Immature natural killer cell (primary cell): ENCODE measurements at places on chromosomes 11 and 22.

GRCh38 chr11:132174362-132175255, 804.2 kb downstream of the NTM start:
- no peak for DNase-seq

DNA sequence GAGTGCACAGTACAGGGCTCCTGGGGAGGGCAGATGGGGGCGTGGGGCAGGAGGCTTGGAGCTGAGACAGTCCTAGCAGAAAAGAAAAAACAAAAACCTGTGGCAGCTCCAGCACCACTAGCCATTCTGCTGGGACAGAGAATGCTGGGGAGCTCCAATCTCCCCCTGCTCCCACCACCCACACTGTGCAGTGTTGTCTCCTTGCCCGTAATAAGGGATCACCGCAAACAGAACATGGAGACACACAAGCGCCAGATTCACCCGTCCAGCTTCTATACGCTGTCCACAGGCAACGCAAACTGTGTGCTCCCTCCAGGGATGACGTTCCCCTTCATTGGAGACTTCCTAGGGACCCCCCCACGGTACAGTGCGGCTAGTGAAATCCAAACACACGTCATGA, 31.4 kb downstream of the OPCML start:
- DNase-seq = no peak

DNA sequence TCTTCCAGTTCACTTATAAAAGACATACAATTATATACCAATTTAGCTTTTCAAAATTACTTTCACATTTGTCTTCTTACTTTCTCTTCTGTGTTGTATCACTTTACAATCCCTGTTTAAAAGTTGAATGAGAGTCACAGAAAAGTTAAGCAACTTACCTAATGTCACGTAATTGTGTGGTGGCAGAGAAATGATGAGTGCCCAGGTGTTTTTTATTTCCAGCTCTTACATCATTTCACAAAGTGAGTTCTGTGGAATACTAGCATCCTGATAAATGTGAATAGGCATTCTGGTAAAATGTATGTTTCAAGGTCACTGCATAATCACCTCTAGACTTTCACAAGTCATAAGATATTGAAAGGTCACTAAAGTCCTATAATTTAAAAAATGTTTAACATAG, 133.0 kb upstream of the FIBIN start:
- no peak for DNase-seq

GRCh38 chr11:48109046-48109666, 107.5 kb upstream of the OR4B1 start:
- no peak for DNase-seq

DNA sequence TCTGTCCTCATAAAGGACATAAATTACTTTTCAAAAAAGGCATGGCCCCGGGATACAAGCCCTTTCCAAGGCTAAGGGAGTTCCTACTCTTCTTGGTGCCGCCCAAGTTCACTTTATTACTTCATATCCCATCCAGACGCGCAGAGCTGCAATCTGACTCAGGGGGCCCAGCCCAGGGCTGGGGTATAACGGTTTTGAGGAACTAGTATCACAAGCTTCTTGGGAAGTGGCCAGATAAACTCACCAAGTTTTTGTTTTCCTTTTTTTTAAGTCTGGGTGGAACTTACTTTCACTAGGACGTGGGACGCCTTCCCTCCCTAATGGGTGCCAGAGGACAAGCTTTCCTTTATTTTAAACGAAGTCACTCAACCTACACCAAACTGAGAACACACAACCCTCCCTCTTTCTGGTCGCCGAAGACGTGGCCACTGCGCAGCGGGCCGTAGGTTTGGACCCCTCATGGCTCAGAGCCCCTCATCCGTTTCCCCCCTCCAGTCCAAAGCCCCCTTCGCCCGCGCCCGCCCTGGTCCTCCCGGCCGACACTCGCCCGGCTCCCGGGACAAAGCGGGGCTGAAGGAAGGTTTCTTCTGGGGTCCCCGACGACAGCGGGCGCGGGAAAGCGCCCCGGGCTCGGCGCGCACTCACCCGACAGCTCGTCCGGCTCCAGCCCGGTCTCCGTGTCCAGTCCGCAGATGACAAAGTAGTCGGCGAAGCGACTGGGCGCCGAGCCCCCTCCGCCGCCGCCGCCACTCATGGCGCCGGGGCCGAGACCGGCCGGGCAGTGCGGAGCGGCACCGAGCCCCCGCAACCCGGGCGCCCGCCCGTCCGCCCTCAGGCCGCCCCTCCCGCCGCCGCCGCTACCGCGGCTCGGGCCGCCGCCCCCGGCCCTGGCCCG, 587 bp downstream of the DENND5A start:
- no peak for DNase-seq

DNA sequence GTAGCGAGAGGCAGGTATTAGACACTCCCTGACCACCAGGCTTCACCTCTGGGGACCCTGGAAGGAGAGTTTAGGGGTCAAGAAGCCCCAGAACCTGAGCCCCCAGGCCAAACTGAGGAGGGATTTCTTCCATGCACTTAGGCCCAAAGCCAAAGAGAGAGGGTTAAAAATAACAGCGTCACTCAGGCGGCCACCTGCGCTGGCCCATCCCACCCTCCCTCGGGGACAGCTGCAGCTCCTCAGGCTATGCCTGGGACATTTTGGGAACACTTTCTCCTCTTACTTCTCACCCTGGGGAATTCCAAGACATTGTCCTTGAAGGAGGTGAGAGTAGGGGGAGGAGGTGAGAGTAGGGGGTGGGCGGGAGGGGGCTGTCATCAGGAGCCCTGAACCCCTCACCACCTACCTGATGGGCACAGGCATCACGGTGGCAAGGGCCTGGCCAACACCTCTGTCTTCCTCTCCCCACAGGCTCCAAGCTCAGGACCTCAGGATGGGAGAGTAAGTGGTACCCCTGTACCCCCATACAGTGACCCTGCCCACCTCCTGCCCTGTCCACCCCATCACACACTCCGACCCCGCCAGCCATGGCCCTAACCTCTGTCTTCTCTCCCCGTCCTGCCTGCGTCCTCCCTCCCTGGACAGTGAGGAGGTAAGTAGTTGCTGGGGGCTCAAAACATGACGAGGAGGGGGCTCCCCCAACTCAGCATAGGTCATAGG, 583 bp downstream of the TNNI2 start:
- no peak for DNase-seq

GRCh38 chr11:113839842-113840241, 35.5 kb downstream of the USP28 start:
- no peak for DNase-seq
